ENCODE measurements at places on chromosomes 5 and 9.

GRCh38 chr5:120644516-120644915, 180.4 kb downstream of the PRR16 start:
- no peak for DNase-seq

GRCh38 chr5:172642486-172642885, 1.4 kb downstream of the NEURL1B start:
- DNase-seq: no peak

- DNase-seq: no peak
Measured at GRCh38 chr5:57718155-57718554, 235.5 kb upstream of the ACTBL2 start.

- DNase-seq: no peak
Measured at GRCh38 chr5:139747583-139748504, 47.8 kb upstream of the PSD2 start.

DNA sequence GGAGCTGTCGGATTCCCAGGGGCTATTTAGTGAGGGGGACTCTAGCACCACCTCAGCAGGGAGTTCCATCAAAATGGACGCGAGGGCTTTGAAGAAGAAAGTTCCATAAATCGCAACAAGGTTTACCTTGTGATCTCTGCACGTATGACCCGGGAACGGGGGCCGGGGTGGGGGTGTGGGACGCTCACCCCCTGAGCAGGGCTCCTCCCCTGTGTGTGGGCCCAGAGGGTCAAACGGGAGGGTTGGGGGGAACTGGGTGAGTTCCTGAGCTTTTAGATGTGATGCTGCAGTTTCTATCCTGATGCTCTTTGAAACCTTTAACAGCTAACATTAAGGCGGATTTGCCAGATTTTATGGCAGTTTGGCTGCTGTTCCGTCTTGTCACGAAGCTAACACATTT, 18.9 kb upstream of the LRRC14B start:
- no peak for DNase-seq

- no peak for DNase-seq
Measured at GRCh38 chr9:131220485-131220884, 55.8 kb downstream of the FAM78A start.

- DNase-seq: no peak
Measured at GRCh38 chr5:36982146-36982545, 105.6 kb downstream of the NIPBL start.

- DNase-seq: no peak
Measured at GRCh38 chr5:82850393-82850792, 226.8 kb downstream of the TMEM167A start.

DNA sequence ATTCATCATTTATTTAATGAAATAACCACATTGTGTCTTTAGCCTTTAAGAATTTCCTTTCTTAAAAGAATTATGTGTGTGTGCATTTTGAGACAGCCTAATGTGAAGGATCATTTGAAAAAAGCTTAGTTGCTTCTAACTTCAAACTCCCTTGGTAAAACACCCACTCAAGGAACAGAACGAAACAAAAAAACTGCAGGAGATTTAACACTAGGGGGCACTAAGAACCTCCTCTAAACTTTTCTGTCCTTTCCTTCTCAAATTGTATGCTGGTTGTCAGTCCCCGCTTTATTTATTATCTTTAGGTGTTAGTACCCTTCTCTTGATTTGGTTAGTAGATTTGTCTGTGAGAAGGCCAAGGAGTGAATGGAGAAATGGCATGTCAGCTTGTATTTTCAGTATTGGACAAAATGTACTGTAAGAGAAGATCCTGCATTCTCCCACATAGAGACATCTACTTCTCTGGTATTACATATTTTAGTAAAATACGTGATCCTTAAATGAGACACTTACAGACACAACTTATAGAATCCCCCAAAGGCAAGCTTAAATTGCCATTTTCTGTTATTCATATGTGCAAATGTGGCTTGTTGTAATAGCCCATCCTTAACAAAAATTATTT, 229.7 kb downstream of the MRPS30 start:
- DNase-seq: no peak

GRCh38 chr5:65695896-65696295, 26.0 kb downstream of the SGTB start:
- no peak for DNase-seq

DNA sequence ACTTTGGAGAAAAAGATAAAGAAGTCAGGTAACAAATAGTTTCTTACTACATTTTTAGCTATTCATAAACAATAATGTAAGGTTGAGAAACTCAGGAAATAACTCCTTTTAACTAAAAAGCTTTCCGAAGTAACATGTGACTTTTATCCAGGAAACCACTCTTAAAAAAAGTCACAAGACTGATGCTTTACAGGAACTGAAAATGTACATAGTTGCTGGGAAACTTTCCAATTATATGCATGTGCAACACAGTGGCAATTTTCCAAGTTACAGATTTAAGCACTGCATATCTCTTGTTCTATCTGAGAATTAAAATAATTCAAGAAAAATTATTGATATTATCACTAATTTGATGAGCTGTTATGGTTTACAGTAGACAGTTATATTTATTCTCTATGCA, 105.2 kb downstream of the CDH10 start:
- DNase-seq: no peak

DNA sequence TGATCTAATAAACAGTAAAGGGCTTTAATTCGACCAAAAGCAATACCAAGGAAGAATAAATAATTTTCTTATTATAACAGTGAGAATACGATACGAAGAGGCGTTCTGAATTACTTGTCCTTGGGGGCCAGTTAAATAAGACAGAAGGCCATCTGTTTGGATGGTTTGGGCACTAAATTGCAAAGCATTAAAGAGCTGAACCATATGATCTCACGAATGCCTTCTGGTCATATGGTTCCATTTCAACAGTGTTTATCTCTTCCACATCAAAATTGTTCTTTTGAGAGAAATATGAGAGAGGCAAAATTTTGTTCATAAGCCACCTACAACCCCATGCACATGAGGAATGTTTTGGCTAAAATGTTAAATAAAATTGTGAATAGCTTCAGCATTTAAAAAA, 605.4 kb downstream of the PTPRD start:
- DNase-seq: no peak

DNA sequence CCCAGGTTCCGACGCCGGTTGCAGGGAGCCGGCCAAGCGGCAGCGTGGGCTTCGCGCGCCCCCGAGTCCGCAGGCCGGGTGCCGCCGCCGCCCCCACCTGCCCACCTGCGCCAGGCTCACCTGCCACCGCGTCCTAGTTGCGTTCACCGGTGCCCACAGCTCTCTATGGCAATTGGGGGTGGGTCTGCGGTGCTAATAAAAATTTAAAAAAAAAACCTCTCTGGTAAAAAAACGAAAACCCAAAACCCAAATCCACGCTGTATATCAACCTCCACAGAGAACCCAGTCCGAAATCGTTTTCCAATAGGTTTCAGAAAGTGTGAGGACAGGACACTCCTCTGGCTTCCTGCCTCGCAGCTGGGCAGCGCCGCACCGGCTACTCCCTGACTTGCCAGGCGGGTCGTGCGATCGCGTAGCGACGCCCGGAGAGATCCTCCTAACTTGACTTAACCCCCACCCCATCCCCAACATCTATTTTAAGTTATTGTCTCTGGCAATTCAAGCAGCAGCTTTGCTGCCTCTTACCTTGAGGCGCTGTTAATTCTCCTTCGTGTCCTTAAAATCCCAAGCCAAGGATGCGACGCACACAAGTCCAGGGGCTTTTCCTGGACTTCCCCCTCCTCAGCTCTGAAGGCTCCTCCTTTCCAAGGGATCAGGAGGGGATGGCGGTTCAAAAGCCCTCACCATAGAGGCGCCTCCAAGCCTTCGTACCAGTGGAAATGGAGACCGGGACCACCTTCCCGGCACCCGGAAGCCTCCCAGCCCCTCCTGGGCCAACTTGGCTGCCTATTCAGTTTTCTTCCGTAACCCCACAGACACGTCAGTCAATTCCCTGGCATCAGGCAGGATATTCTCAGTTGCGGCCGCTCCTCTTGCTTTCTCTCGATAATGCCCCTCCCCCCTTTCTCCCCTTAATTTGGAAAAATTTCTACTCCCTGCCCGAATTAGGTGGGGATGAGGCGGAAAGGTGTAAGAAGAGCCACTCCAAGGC, 1639.4 kb upstream of the C9orf72 start:
- DNase-seq: no peak

- no peak for DNase-seq
Measured at GRCh38 chr5:111447822-111448221, 64.5 kb downstream of the STARD4 start.

All from stimulated activated CD4-positive, alpha-beta T cell treated with anti-CD3 and anti-CD28 coated beads, Interleukin-15, amount 100 ng/mL, for 1 hour (primary cell).